Heart left ventricle (tissue), 16 donors: ENCODE measurements at places on chromosomes 6 and 20. TPM values are rescaled to one million over a fixed set of nuclear protein-coding genes. Genes with fewer than 3 reads are reported as not detected.

Gene PLEKHG1
- 6.6 TPM for total RNA-seq

Gene SLC22A7
- not detected for total RNA-seq

Gene FKBP1A
- 137 TPM for total RNA-seq

DNA sequence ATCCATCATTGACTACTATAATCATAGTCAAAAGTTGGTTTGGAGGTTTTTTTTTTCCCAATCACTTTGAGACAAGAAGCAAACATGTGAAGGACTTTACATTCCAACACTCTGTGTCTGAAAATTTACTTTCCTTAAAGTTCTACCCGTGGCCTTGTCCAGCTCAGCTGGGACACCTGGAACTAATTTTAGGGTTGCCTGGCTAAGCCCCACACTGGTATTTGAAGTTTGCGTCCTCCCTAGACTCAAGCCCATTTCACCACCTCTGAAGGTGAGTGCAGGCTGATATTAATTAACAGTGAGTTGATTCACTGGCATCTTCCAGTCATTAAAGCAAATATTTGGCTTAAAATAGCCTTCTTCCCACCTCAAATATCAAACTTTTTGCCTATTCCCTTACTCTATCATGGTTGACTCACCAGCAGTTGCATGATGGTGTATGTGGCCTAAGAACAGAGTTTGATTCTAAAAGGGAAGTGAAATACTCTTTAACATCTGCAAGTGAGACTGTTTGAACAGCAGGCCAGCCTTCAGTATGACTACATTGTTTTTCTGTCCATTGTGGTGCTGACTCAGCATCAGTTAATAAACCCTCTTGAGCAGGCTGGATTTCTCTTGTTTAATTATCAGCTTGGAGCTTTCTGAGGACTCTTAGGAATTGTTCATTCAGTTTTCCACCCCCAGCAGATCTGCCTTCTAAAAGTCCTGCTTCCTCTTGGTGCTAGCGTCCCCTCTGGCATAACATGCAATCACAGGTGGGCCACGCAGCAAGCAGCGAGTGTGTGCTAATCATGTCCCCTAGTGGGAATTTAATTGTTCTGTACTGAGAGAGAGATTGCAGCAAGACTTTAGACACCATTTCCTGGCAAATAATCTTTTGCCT, 1.8 kb upstream of the PRDM1 start:
- peak overlapping the region; percentile 79 for H3K27ac ChIP-seq
- H3K36me3 ChIP-seq = no peaks in the 10 kb centered on the region
- no peak overlapping the region for H3K4me3 ChIP-seq
- peaks cover 13% of the 10 kb centered on the region for H3K4me1 ChIP-seq
- DNase-seq = no peak

DNA sequence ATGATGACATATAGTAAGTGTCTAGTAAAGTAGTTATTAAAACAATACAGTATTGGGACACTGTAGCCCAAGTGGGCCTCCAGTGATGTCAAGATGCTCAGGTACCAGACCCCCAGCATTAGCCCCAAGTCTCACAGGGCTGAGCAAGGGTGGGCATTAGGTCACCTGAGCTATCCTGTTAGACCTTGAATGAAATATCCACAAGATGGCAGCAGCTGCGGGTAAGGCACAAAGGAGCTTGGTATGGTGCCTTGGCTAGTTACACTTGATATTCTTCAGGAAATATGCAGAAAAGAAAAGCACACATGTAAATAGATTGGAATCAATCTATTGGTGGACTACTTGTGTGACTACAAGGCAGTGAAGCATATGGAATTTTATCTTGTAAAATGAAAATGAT, 701.8 kb upstream of the ADGRB3 start:
- no peak overlapping the region for H3K27ac ChIP-seq
- no peaks in the 10 kb centered on the region for H3K27me3 ChIP-seq
- DNase-seq = no peak
